G401 (cell line): ENCODE measurements at places on chromosomes 2 and 18. TPM values are rescaled to one million over a fixed set of nuclear protein-coding genes. Genes with fewer than 3 reads are reported as not detected.

DNA sequence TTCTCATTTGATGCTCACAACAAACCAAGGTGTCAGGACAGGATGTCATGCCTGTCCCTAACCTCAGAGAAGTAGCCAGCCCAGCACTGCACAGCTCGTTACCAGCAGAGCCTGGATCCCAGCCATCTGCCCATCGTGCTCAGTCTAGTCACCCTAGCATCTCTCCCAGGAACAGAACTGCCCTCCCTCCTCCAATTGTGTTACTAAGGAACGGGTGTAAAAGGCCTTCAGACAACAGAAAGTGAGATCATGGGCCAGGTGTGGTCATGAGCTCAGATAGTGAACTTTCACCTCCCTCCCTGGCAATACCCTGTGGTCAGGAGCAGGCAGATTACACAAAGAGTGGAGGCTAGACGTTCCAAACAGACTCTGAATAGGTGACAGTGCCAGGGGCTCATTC is 111.8 kb upstream of the PPP1CB start:
- no peak for DNase-seq

DNA sequence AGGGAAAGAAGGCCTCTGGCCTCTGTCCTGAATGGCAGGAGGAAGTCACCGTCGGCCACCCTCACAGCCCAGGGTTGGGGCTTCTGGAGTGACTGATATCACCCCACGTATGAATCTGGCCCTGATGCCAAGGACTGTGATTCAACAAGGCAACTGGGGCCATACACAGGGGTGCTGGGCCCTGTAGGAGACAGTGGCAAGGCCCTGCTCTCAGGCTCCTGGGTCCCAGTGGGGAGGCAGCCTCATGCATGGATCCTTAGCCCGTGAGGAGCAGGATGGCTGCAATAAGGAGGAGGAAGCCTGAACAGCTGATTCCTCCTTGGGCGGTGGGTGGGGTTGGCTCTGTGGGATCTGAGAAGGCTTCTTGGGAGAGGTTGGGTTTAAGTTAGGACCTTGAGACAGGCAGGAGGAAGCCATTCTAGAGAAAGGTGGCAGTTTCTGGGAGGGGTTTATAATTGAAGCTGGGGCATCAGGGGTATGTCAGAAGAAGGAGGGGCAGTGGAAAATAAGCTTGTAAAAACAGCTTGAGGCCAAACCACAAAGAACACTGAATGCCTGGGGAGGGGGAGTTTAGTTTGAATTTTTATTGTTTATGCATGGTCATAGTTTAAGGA is 42.8 kb upstream of the LAPTM4A start:
- DNase-seq = no peak

DNA sequence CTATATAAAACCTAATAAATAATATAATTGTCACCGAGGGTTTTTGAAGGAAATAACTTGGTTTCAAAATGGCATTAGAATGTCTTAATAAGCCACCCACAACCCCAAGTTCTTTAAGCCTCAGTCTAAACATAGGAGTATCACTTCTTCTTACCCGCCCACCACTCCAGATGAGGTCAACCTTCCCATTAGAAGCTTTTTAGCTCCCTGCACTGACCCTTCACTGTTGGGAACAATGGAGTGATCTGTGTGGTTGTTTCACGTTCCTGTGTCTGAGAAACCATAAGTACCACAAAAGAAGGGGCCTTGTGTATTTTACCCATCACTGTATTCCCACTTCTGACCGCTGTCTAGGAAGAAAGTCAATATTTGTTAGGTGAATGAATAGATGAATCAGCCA is 326.3 kb upstream of the ZNF521 start:
- no peak for DNase-seq

- peak; percentile 48 for DNase-seq
Observed at GRCh38 chr2:45765728-45766254, 114.3 kb downstream of the PRKCE start.

- DNase-seq = no peak
Observed at GRCh38 chr18:7754725-7755181, 187.6 kb downstream of the PTPRM start.

GRCh38 chr2:203195331-203196036 is 43.3 kb upstream of the CYP20A1 start:
- DNase-seq = no peak

DNA sequence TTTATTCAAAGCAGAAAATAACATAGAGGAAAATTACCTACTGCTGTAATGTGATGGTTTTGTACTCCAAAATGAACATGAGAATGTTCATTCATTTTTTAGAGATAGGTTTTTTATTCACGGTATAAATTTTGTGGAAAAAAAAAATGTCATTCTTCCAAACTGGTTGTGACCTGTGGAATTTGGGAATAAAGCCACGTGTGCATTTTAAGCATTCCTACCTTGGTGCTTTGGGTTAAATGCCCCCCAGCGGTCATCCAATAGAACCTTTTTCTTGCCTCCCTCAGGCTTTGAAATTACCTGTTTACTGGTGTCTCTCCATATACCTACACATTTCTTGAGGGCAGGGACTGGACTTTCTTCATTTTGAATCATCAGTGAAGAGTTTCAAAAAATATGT is 740.7 kb downstream of the DPP10 start:
- DNase-seq = no peak

DNA sequence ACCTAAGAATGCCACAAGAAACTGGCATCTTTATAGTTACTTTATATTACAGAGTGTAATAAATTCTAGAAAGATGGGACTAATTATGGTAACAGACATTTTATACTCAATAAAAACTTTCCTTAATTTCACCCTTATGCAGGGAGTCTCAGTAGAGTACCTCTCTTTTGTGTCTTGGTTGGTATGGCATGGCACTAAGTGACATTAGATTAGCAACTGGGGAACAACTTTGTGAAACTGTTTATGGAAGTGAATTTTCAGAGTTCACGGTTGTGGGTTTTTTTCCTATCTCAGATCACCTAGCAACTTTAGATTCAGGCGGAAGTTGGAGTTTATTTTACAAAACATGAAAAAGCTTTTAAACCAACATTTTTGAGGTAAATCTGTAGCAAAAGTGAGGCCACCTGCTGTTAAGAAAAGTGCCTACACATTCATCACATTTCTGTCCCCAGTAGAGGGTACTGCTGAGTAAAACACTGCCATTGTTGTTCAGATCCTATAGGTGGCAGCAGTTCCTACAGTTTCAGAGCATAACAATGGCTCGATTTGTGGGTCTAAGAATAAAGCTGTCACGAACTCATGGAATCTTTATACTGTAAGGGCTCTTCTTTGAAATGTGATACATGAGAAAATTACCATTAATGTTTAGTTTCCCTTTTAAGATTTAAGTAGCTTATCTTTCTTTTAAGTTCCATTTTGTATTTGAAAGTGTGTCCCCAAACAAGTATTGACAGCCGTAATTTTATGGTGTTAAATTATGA is 117.6 kb downstream of the CAMKMT start:
- peak; percentile 83 for DNase-seq

DNA sequence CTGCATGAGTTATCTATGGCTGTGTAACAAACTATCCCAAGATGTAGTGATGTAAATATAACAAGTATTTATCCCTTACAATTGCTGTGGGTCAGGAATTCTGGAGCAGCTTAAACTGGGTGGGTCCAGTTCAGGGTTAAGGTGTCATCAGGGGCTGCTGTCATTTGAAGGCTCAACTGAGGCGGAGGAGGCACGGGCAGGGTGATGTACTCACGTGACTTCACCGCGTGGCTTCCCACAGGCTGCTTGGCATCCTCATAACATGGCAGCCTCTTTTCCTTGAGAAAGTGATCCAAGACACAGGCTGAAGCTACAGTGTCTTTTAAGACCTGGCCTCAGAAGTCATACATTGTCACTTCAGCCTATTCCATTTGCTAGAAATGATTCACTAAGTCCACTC is 125.8 kb downstream of the PTGR3 start:
- DNase-seq = no peak

DNA sequence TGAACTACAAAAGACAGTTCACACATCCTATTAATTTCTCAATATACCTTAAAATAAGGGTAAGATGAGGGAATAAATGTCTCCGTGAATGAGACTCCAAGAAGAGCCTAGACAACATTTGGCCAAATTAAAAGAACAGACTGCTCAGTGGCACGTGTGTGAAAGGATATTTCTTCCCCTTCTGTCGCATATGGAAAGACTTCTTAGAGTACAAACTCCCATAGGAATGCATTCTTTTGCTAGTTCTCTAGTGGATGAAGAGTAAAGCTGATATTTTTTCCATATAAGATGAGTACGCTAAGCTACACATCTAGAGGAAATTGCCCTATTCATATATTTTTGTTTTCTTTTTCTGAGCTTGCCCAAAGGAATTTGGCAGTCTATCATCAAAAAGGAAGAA is 710.0 kb upstream of the ID2 start:
- no peak for DNase-seq

GRCh38 chr18:53422896-53423295 is 801.6 kb downstream of the MBD2 start:
- no peak for DNase-seq

DNA sequence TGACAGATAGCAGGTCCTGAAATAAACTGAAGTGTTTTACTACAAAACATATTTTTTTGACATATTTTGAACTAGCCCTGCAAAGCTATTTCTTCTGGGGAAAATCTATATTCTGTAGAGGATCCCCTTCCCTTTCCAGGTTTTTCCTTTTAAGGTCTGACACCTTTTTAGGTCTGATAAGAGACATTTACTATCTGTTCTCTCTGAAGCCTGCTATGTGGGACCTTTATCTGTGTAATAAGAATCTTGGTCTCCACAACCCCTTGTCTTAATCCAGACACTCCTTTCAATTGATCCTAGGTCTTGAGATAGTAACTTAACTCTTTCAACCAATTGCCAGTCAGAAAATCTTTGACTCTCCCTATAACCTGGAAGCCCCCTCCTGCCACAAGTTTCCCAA is 5.5 kb upstream of the PDK1 start:
- no peak for DNase-seq

GRCh38 chr2:229629039-229629438 is 85.3 kb downstream of the DNER start:
- DNase-seq = no peak

GRCh38 chr2:57408587-57408986 is 638.0 kb upstream of the VRK2 start:
- no peak for DNase-seq

- no peak for DNase-seq
Observed at GRCh38 chr2:1738646-1739302, 5.5 kb downstream of the PXDN start.

DNA sequence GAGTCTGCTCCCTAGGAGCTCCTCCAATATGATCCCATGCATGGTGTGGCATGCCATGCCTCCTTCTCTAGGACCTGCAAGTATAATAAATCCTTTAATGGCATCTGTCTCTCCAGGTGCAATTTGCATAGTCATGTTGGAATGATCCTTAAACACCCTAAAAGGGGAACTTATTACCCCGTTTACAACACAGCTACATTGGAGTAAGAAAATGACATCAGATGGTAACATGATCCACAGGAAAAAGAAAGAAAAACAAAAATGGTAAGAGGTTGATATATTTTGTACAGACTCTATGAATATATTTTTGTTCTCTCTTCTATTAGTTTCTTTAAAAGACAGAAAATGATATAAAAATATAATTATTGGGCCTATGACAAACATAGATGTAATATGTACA is 79.0 kb downstream of the CRACDL start:
- DNase-seq = no peak

GRCh38 chr2:216739035-216739434 is 43.7 kb upstream of the IGFBP5 start:
- DNase-seq = no peak

DNA sequence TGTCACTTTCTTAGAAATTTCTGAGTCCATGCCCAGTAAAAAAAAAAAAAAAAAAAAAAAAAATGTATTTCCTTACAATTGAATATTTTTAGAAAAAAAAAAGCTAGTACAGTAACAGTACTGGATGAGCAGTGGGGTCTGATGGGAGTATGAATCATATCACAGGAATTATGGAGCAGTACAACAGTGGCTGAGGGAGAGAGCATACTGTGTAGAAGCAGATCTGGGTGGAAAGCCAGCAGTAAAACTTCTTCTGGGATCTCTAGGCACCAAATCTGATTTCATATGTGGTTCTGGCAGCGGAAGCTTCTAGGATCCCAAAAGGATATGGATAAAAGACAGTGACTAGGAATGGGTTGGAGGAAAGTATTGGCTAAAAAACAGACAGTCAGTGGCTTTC is 414.9 kb upstream of the FSHR start:
- no peak for DNase-seq

DNA sequence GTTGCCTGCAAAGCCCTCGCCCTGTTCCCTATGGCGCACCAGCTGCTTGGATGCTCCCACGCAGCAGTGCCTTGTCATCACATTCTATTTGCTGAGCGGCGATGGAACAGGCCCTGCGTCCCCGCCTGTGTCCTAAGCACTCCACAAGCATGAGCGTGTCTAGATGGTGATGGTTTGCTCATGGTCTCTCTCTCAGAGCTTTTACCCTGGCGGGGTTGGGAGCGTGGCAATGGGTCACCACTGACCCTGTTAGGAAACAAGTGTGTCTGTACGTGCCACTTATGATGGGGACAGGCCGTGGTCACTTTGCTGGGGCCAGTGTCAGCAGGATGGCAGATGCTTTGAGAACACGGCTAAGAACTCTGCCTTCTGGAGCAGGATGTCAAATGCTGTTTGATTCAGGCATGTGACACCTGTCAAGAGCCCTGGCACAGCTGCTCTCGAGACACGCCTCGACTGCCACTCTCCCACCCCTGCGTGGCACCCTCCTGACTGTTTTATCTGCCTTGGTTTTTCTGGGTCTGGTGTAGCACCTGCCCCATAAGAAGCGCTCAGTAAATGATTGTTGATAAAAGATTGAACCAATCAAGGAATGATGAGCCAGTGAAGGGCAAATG is 44.2 kb downstream of the RRM2 start:
- no peak for DNase-seq

- DNase-seq = no peak
Observed at GRCh38 chr2:190930411-190930810, 49.8 kb downstream of the GLS start.

DNA sequence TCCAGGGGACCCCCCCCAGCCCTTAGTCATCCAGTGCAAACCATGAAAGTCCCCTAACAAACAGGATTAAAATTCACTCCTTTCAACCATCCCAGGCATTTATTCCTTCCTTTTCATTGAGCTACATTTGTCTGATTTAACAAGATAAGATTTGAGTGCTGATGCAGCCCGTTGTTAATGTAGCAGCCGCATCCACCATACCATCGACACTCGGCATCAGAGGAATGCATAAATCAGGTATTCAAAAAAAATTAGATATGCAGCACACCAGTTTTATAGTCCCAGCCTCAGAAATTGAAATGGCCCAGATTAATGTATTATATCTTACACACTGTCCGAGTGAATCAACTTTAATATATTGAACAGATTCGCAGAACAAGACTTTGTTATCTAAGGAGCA is 676.5 kb upstream of the FANCL start:
- no peak for DNase-seq

Gene CRYGD
- total RNA-seq = not detected in 2 replicates

Gene TRIM43
- total RNA-seq = 0.12 and 6.3 TPM in 2 replicates

Gene IL1RL2
- total RNA-seq = not detected in 2 replicates

Gene TMEM178A
- 98.4 and 118 TPM in 2 replicates for total RNA-seq

Gene ACVR1C
- total RNA-seq = not detected in 2 replicates

Gene UGT1A4
- not detected in 2 replicates for total RNA-seq

Gene NT5DC4
- not detected in 2 replicates for total RNA-seq

Gene ARHGAP28
- 0.61 and 1.0 TPM in 2 replicates for total RNA-seq

Gene GATA6
- total RNA-seq = 0.31 and 2.6 TPM in 2 replicates

Gene CHMP3
- total RNA-seq = 58.8 and 83.8 TPM in 2 replicates

Gene STAT4
- not detected in 2 replicates for total RNA-seq

Gene CD8B
- not detected in 2 replicates for total RNA-seq

Gene ASTL
- total RNA-seq = 2.6 TPM in 1 of 2 replicates, not detected in the other

Gene NEU4
- not detected in 2 replicates for total RNA-seq

Gene CNGA3
- not detected in 2 replicates for total RNA-seq

Gene RRM2
- 17.8 and 21.9 TPM in 2 replicates for total RNA-seq
